ENCODE measurements at places on chromosomes 3 and 15.

GRCh38 chr3:119418641-119419040 is 44.8 kb downstream of the TMEM39A start:
- DNase-seq: no peak

- no peak for DNase-seq
These were observed 2.6 kb upstream of the RBM15B start for GRCh38 chr3:51388286-51389029.

GRCh38 chr3:139629033-139629432 is 48.7 kb downstream of the NMNAT3 start:
- peak; percentile 6 for DNase-seq

GRCh38 chr3:73768524-73769308 is 144.0 kb upstream of the PDZRN3 start:
- DNase-seq: no peak

GRCh38 chr3:26964313-26964712 is 341.7 kb downstream of the LRRC3B start:
- DNase-seq: no peak

DNA sequence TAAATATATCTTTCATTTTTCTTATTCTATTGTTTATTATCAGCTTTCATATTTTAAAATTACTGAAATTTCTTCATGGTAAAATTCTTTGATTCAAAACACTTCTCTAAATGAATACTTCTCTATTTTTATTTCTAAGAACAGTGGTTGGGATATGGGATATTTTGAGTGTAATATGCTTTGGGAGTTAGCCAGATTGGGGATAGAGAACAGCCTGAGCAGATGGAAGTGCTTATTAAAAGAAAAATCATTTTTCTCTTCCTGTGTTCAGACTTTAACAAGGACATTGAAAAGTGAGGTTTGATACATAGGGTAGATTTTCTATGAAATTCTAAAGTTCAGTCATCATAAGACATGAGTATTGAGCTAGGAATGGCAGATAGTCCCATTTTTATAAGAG is 84.8 kb downstream of the COL6A5 start:
- DNase-seq: no peak

DNA sequence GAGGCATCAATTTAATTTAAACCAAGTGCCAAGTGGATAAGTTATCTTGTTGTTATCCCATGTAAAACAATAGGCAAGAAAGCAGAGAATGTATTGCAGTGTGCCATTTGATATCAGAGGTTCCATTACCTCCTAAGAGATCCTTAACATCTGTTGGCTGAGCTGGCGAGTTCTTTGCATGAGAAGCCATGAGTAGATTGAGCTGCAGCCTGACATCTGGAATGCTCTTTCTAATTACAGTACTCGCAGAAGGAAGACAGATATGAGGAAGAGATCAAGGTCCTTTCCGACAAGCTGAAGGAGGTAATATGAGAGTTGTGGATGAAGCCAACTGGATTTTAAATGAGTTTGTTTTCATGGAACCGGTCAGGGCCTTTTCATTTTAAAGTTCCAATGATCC is 19.4 kb downstream of the TPM1 start:
- no peak for DNase-seq

DNA sequence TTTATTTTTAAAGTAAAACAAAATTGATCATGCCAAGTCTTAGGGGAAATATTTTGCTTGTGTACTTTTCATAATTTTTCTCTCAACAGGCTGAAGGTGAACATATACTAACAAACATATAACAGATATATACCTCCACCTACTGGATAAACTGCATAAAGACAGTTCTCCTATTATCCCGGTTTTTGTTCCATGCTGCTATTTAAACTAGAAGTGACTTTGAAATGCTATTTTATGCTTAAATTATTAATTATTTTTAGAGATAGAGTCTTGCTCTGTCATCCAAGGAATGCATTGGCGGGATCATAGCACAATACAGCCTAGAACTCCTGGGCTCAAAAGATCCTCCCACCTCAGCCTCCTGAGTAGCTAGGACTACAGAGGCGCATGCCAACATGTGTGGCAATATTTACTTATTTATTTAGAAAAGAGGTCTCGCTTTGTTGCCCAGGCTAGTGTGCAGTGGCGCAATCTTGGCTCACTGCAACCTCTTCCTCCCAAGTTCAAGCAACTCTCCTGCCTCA is 49.8 kb downstream of the ST3GAL6 start:
- DNase-seq: no peak

- DNase-seq: no peak
These were observed 1.7 kb upstream of the PLCB2 start for GRCh38 chr15:40309344-40309862.

- no peak for DNase-seq
These were observed 3.7 kb downstream of the IQSEC1 start for GRCh38 chr3:13069495-13069894.

- DNase-seq: peak; percentile 79
These were observed 89.0 kb downstream of the IQSEC1 start for GRCh38 chr3:12984023-12984823.

DNA sequence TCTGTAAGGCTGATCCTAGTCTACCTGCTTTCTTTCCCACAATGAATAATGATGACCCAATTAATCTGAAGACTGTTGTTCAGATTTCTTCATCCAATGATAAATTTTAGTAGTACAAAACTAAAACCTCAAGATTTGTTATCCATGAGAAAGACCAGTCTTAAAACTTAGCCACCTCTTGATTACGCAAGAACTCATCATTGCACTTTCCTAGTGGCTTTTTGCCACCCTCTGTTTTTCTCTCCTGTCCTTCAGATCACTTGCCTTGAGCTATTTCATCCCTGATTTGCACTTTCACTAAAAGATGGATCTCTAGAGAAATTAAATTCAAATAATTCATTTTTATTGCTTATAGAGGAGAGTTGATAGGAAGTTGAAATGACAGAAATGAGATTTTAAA is 142.7 kb upstream of the RBMS3 start:
- DNase-seq: no peak

DNA sequence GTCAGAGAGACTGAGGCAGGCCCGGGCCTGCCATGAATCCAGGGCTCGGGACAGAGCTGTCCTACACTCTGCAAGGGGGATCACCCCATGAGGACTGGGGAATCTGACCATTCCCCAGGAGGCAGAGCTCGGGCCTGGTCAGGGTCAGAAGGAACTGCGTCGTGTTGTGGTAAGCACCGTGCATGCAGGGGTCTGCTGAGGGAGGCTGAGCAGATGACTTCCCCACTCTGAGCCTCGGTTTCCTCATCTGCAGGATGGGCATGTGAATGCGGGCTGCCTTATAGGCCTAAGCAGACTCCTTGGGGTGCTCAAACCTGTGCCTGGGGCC is 61.6 kb upstream of the IQSEC1 start:
- DNase-seq: no peak

GRCh38 chr3:87895983-87896382 is 162.8 kb downstream of the CGGBP1 start:
- no peak for DNase-seq

GRCh38 chr3:51751287-51751686 is 27.8 kb downstream of the IQCF6 start:
- no peak for DNase-seq

DNA sequence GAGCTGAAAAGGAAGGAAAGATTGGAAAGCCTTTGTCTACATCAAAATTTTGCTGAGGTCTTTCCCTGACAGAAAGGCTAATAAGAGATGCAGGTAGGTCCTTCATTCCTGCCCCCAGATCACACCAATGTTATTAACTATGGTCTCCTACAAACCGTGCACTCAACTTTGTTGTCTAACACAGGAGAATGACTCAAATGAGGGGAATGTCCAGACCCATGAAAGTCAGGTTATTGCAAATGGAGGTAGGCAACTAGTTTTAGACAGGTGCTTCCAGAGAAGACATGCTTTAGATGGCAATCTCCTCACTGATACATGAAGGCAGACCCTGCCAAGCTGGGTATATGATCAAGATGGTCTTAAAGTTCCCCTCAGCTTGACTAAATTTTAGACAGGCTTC is 51.0 kb downstream of the NFKBIZ start:
- no peak for DNase-seq

DNA sequence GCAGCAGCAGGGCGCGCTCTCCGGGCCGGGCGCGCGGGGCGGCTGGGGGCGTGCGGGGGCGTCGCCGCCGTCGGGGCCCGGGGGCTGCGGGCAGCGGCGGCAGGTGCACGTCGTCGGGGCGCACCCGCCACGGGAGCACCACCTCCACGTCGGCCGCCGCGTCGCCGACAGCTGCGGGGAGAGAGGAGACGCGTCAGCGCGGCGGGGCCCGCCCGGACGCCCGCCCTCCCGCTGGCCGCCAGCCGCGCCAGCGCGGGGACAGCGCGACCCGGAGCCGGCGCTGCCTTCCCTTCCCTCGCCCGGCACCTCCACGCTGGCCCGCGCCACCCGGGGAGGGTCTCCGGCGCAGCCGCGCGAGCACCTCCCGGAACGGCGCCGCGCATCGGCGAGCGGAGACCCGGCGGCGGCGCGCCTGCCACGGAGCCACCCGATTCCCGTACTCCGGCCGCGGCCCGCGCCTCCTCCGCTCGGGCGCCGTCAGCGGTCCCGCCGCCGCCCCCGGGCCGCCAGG is 481 bp downstream of the ADAMTS17 start:
- no peak for DNase-seq

DNA sequence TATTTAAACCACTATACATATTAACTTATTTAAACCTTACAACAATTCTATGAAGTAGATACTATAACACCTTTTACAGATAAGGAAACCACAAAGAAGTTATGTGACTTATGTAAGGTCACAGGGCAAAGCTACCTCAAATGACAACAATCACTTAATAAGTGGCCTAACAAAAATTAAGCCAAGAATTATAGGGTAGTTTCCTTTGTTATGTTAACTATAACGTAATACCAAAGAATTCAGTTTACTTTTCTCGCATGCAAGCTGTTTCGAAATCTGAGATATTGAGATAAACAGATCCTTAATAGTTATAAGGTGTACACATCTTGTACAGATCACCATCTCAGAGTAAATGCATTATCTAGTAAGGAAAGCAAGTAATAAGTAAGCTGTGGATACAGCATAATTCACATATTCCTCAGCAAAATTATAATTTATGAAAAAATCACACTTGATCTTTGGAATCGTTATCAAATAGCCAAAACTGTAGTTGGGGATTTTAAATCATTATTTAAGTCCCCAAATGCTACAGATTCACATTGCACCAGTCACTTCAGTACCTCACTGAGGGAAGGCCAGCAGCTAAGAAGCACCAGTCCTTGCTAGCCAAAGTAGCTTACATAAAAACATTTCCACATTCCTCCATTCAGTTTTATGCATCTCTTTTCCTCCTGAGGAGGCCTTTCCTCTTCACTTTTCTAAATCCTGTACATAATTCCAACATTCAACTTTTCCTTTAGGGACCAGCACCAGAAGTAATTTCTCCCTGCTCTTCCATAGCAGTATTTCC is 226.8 kb downstream of the TBC1D5 start:
- no peak for DNase-seq

DNA sequence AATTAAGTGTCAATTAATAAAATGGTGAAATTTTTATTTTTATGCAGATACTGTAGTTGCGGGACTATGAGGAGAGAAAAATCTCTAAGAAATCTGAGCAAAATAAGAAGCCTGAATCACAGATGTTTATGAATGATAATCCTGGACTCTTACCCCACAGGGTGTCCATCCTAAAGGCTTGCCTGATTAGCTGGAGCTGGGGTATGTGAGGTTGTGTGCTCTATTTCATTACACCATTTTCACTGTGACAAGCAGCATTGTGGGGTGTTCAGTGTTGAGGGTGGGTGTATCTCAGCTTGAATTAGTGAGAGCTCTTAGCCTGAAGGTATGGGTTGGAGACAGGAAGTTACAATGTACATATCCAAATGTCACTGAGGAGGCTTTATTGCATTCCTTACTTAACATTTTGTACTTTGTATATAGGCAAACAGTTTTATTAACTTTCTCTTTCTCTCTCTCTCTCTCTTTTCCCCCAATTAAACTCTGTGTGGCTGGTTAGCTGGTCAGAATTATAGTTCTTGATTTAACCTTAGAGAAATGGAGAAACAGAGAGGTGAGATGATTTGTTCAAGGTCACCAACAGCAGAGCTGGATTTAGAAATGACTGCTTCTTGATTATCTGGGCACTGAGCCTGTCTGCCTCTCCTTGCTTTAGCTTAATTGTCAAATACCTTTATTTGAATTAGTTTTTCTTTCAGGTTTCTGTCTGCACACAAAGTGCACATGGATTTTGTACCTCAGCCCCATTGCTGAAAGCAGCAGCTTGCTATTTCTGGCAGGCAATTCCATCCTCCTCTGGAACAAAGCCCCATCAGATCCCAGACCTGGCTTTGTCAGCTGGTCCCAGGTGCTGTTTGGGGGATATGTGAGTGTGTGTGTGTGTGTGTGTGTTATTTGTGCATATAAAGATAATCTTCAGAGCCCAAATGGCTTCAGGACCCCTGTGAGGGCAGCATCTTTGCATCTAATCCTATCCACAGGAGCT is 35.8 kb downstream of the GJD2 start:
- DNase-seq: no peak

GRCh38 chr3:111676211-111677006 is 81.3 kb upstream of the ZBED2 start:
- DNase-seq: no peak

GRCh38 chr3:98151241-98151640 is 4.0 kb downstream of the OR5H14 start:
- DNase-seq: no peak

DNA sequence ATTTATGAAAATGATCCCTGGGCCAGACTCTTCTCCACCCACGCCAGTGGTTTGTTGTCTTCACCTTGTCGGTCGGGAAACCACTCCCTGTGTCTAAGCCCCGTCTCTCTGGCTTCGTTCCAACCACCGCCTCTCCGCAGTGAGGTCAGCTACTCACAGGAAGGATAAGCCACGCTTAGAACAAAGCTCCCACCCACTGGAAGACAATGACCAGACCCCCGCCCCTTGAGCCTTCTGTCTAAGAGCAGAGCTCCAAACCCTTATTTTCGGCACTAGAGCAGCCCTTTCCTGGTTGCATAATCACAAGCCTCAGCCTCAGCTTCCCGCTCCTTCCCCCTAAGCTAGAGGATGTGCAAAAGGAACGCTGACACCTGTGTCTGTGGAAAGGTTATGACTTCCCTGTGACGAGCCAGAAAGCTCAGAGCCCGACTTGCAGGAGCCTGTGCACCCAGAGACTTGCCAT is 114.9 kb upstream of the MEF2A start:
- peak; percentile 30 for DNase-seq

DNA sequence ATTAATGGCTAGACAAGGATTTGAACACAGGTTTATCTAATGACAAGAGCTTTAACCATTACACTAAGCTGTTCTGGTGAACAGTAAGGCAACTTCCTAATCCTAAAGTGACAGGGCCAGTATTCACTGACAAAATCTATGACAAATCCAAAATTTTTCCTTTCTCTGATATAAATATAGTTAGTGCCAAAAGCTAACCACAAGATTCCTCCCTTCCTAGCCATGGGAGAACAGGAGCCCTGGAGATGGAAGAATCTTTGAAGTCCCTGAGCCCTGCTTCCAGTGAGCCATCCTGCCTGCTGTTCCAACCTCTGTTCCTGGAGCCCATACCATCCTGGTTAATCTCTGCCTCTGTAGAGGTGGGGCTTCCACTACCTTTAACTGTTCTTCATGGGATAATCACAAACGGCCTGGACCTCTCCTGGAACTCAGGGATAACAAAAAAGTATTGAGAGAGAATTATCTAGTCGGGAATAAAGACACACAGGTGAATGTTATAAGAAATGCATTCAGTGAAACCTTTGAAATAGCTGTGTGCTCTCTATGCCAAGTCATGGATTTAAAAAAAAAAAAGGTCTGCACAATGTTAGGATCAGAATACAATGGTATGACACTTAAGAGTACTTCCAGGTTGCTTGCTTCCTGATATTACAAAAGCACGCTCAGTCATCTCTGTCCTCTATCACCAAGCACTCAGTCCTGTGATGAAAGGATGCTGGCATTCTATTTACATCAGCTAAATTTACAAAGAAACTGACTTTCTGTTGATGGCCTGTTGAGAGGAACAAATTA is 235.8 kb downstream of the SUCLG2 start:
- DNase-seq: no peak

Data from HL-60 (cell line).